ENCODE measurements at places on chromosomes 5 and 9. TPM values are rescaled to one million over a fixed set of nuclear protein-coding genes. Genes with fewer than 3 reads are reported as not detected.

SLC28A3 gene
- 4.9 TPM for total RNA-seq

IFNB1 gene
- not detected for total RNA-seq

NUTM2F gene
- not detected for total RNA-seq

MIGA2 gene
- total RNA-seq, result 58.2 TPM

Data from ureter (tissue), 1 donor.